CD4-positive, alpha-beta T cell treated with Interleukin-21 for 1 hour (primary cell): ENCODE measurements at places on chromosomes 11 and 22.

DNA sequence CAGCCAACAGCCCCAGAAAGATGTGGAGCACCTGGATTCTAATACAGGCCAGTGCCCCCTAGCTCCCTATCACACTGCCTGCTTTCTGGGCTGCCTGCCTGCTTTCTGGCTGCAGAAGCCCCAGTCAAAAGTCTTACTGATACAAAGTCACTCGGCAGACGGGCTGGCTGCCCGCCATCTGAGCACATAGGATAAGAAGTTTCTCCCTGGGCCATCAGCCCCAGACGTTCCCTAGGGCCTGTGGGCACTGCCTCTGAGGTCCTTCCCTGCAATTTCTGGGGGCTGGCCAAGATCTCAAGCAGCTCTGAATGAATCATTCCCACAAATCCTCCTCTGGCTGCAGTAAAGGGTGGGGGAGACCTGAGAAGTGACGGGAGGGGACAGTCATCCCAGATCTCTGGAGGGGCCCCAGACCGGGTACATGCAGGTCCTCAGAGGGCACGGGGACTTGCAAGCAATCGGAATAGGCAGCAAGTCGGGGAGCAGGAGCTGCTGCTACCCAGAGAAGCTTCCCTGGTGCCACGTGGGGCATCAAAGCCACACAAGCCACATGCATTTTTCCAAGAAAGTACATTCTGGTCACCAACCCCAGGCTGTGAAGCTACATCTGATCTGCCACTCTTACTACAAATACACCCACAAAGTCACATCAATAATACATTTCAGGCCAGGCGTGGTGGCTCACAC is 4.7 kb downstream of the TPST2 start:
- DNase-seq = no peak

DNA sequence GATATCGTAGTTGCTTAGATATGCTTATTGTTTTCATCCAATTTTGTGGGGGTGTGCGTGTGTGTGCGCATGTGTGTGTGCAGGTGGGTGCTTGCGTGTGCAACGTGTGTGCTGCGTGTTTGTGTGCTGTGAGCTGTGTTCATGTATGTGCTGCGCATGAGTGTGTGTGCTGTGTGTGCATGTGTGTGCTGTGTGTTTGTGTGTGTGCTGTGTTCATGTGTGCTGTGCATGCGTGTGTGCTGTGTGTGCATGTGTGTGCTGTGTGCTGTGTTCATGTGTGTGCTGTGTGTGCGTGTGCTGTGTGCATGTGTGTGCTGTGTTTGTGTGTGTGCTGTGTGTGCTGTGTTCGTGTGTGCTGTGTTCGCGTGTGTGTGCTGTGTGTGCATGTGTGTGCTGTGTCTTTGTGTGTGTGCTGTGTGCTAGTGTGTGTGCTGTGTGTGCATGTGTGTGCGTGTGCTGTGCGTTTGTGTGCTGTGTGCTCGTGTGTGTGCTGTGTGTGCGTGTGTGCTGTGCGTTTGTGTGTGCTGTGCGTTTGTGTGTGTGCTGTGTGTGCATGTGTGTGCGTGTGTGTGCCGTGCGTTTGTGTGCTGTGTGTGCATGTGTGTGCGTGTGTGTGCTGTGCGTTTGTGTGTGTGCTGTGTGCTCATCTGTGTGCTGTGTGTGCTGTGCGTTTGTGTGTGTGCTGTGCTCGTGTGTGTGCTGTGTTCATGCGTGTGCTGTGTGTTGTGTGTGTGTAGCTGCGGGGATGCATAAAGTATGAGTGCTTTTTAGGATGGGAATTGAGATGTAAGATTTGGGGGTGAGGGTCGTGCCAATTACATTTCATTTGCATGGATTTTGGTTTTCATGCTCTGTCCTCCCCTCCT is 7.6 kb downstream of the IGF2 start:
- DNase-seq = no peak

- DNase-seq = peak; percentile 90
These were observed 11.1 kb downstream of the TXN2 start for GRCh38 chr22:36470162-36470993.

- no peak for DNase-seq
These were observed 379.5 kb downstream of the ETS1 start for GRCh38 chr11:128207861-128208321.

- DNase-seq = no peak
These were observed 353.8 kb downstream of the TMEM135 start for GRCh38 chr11:87391496-87391895.

DNA sequence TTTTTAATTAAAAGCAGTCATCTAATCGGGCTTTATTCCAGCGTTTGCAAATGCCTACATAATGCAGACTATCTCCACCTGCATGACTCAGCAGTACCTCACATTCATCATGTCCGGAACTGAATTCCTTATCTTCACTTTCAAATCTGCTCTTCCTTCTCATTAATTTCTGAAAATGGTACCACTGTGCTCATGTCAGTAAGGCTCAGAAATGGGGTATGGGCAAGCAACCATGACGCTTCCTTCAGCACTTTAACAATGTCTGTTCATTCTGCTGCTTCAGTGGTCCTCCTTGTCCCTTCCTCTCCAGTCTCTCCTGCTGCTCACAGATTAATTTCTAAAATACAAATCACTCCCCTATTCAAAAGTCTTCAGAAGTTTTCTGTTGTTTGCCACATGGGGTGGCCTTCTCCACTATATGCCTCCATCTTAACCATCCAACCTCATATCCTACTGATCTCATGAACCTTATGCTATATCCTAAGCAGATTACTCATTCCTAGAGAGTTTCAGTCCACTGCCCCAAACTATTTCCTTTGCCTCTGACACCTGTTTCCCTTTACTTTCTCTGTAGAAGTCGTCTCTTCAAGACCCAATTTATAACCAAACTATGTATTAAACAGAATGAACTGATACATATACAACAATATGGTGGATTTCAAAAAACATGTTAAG is 7.0 kb downstream of the GTF2H1 start:
- DNase-seq = no peak

GRCh38 chr11:121755906-121756305 is 303.1 kb upstream of the SORL1-AS1 start:
- DNase-seq = no peak

GRCh38 chr11:118998388-118998717 is 415 bp downstream of the CENATAC start:
- no peak for DNase-seq

DNA sequence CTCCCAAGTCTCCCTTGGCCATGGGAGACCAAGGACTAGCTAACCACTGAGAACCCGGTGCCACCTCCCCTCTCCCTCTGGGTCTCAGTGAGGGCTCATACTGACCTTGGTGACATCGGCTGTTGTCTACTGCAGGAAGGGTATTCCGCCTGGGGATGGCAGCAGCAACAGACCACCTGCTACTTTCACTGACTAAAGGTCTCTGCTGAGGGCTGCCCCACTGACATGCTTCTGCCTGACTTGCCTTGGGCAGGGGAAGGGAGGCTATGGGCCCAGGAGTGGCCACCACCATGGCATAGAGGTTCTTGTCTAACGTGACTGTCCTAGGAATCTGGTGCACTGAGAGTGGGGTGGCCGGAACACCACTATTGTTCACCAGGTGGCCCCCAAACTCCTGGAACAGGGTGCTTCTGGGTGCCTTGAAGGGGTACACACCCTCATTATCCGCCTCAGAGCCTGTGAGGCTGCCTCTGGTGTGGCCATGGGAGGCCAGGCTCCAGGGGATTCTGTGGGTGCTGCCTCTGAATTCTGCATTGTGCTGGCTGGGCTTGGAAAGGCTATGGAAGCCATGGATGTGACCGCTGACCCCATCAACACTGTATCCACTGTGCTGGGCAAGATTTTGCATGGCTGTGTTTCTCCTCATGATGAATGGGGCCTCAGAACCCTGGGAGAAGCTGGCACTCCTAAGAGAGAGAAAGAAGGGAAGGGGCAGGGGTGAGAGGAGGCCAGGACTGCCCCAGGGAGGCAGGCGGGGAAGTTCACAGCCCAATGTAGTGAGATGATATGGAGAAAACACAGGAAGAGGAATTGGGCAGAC is 38.3 kb downstream of the GAB4 start:
- DNase-seq = no peak

DNA sequence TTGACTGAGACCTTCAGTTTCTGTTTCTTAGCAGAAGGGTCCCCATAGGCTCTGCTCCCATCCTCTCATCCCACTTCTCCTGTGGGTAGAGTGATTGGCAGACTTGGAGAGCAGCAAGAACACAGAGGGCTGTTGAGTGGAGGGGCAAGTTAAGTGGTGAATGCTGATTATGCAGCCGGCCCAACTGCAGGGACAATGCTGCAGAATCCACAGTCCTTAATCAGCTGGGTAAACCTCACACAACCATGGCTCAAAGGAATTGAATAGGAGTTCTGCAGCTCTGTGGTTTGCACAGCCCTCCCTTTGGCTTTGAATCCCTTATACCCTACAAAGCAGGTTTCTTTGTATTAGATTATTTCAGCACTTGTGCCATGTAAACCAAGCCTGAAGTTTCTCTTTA is 161.1 kb downstream of the NAV2 start:
- DNase-seq = no peak

DNA sequence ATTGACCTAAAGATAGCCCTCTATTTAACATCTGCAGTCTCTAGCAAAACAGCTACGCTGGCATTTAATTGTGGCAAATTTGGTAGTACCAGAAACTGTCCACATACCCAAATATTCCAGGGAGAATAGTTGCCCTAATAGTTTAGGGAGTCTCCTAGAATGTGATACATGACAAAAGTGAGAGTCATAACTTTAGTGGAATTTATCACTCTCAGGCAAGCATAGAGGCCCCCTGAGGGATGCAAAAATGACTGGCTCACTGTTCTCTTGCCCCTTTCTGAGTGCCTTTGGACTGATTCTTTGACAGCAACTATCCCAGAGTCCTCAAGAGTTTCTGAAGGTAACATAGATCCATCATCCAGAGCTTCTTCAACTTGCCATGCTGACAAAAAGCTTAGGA is 2.3 kb upstream of the OR51B4 start:
- no peak for DNase-seq

DNA sequence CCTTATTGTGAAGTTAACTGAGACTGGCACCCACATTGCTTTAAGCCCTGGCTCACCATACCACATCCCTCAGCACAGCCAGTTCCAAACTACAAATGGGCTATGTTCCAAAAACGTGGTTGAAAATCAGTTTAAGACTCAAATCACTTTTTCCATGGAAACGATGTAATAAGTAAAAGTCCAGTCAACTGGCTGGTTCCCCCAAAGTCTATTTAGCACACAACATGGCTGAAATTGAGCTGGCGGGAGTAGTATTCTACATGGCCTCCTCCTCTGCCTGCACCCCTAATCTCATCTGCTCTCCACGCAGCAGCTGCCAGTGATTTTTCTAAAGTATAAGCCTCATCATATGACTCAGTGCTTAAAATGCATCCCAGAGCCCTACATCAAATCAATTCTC is 40.9 kb upstream of the BIRC3 start:
- no peak for DNase-seq

- no peak for DNase-seq
These were observed 4.9 kb downstream of the CADM1 start for GRCh38 chr11:115499241-115499799.

DNA sequence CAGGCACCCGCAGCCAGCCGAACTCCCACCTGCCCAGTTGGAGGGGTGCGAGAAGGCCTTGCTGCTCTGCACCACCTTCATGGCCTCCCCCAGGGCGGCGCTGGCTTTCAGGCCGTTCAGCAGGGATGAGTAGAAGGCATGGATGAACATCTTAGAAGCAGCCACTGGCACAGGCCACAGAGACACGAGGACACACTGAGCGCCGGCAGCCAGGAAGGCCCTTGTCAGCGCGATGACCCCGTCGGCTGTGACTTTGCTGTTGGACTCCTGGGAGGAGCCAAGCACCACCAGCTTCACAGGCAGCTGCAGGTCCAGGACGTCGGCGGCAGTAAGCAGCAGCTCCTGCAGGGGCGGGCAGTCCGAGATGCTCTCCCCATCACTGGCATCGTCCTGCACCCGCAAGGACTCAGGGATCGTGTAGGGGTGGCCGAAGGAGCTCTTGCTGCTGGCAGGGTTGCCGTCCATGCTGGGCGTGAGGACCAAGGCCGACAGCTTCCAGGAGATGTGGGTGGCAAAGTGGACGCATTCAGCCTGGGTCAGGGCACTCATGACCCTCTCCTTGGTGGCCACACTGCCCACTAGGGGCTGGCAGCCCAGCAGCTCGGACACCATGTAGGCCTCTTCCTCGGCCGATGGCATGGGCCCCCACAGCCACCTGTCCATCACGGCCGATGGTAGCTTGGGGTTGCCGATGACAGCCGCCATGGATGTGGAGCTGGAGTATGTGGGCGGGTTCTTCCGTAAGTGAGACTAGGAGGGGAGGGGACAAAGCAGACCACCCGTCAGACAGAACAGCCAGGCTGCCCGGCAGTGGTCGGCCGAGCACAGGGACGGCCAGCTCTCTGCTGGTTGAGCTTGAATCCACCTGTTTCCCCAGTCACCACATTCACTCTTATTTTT is 79.7 kb upstream of the PITPNB start:
- DNase-seq = no peak

DNA sequence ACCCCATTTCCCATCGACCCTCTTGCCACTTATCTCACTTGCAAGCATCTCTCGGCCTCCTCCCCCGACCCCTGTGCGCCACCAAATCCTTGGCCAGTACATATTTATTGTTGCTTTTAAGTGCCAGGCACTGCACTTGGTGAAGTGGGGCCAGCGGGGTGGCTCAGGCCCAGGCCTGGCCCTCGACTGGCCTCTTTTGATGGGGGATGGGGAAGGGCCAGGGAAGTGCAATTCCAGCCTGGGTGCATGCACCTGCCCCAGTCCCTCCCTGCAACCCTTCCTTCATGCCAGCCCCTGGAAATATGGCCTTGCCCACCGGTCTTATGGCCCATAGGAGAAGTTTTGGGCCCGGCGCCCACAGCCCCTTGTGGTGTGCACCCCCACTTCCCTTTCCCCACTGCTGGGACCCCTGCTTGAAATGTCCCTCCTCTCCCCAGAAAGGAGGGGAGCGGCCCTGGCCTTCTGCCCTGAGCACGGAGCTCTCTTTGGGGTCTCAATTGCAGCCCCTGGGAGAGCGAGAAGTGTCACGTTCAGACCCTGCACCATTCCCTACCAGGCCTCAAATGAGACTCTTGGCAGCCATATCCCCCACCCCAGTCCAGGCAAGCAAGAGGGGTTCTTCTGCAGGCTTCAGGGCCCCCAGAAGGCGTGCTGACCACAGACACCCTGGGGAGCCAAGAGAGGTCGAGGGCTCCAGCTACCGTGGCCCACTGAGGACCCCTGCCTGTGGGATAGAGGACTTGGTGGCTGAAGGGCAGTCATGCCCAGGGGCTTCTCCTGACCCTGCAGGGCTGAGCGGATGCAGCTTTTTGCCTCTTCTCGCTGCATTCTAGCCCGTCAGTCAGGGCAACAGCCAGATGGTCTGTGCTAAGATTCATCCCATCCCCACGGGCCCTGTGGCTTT is 961 bp downstream of the SUSD2 start:
- DNase-seq = no peak

DNA sequence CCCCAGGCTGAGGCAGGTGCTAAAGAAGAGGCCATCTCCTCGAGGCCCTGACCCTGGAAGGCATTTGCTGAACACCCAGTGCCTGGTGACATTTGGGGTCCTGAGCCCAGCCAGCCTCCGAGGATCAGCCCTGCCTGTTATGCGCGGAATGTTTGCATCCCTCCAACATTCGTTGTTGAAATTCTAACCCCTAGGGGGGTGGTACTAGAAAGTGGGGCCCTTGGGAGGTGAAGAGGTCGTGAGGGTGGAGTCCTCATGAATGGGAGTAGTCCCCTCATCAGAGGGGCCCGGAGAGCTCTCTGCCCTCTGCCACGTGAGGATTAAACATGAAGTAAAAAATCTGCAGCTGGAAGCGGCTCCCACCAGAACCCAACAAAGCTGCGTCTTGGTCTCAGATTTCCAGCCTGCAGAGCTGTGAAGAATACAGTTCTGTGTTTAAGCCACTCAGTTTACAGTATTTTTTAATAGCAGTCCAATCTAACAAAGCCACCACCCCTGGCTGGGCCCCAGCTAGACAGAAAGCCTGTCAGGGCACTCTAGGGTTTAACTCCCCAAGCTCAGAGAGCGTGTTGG is 35.3 kb upstream of the SEPTIN5 start:
- no peak for DNase-seq
